Spleen (tissue), 13 donors: ENCODE measurements at places on chromosomes 3 and 15. TPM values are rescaled to one million over a fixed set of nuclear protein-coding genes. Genes with fewer than 3 reads are reported as not detected.

GRCh38 chr3:181860235-181860634 lies 148.5 kb downstream of the SOX2 start:
- H3K36me3 ChIP-seq: no peaks in the 10 kb centered on the region
- no peak overlapping the region for H3K4me3 ChIP-seq
- H3K4me1 ChIP-seq: no peaks in the 10 kb centered on the region
- no peak overlapping the region for H3K27ac ChIP-seq
- H3K27me3 ChIP-seq: no peaks in the 10 kb centered on the region
- DNase-seq: no peak

DNA sequence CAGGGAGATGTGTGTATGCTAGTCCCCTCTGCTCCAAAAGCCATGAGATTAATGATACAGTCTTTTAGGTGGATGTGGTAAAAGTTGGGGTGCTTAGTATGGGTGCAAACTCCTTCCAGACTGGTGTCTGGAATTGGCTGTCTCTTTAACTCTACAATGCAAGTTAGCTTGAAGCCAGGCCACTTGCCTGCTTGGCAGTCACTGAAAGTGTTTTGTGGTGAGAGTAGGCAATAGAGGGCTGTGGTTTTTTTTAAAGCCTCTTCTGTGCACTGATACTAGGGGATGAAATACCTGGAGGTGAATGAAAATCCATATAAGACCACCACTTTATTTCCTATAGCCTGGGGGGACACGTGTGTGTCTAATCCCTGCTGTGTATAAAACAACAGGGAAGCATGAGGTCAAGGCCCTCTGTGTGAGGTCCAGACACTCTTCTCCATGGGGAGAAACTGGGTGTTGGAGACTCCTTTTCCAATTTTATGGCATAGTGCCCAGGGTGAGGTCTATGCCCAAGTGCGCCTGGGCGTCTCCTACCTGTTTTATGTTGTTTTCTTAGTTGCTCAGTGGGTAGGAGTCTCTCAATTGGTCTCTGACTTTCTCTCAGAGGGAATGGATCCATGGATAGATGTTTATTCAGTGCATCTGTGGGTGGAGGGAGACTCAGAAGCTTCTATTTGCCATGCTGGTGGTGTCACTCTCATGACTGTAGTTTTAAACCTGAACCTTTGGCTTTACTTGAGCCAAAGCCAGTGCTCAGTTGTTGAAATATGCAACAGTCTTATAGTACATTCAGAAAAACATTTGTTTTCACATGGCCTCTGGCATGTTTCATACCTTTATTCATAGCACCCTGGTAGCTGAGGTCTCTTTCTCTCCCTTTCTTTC lies 327.8 kb upstream of the ATP11B start:
- DNase-seq: no peak
- no peak overlapping the region for H3K27ac ChIP-seq
- no peak overlapping the region for H3K4me3 ChIP-seq
- no peaks in the 10 kb centered on the region for H3K4me1 ChIP-seq

- no peak overlapping the region for H3K27ac ChIP-seq
- no peak overlapping the region for H3K4me3 ChIP-seq
- DNase-seq: no peak
- H3K36me3 ChIP-seq: no peaks in the 10 kb centered on the region
- H3K27me3 ChIP-seq: no peaks in the 10 kb centered on the region
Observed at GRCh38 chr3:104810896-104811295, 555.8 kb upstream of the ALCAM start.

The GLDN gene
- 6.8 TPM for total RNA-seq

DNA sequence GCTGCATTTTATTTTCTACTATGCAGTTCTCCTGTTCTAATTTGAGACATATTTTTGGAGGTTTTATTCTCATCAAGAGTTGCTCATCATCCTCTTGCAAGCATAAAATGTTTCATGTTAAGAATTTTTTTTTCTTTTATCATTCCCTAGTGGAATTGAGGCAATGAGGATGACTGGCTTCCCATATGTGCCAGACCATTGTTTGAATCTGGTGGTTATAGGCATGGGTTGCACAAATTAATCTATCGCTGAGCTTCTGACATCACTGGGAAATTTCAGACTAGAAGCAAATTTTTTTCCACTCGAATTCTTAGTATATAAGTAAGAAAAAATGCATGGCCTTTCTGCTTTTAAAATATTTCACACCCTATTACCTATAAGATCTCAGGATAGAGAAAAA lies 279.1 kb upstream of the PLSCR5 start:
- no peaks in the 10 kb centered on the region for H3K4me1 ChIP-seq
- H3K27me3 ChIP-seq: no peaks in the 10 kb centered on the region
- no peak overlapping the region for H3K4me3 ChIP-seq
- no peak overlapping the region for H3K27ac ChIP-seq

The ABTB1 gene
- total RNA-seq: 164 TPM
